Suprapubic skin (tissue), 4 donors: ENCODE measurements at places on chromosomes 2 and 18. TPM values are rescaled to one million over a fixed set of nuclear protein-coding genes. Genes with fewer than 3 reads are reported as not detected.

SLC14A1 gene
- 11.2 TPM for total RNA-seq

TEX44 gene
- not detected for total RNA-seq

RESP18 gene
- total RNA-seq = not detected

DNA sequence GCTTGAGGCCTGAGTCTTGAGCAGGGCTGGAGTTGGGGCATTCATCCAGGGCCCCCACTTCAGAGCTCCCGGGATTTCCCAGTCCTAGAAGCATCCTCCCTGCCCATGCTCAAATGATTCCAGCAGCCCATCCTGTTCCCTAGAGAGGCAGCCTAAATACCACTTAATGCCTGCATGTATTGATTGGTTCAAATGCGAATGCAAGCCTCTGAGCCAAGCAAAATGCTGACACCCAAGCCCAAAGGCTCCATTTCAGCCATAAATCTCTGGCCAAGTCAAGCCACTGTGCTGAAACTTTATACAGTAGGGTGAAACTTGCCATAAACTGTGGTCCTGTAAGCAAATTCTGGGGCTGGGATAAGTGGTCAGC, 279.8 kb downstream of the CLIP4 start:
- no peak for DNase-seq
